Right lobe of liver (tissue), 6 donors: ENCODE measurements at places on chromosomes 11 and 22. TPM values are rescaled to one million over a fixed set of nuclear protein-coding genes. Genes with fewer than 3 reads are reported as not detected.

- no peak for DNase-seq
Measured at GRCh38 chr22:29951791-29952413, 68.9 kb downstream of the MTMR3 start.

Gene SEPTIN3
- total RNA-seq = not detected

Gene BATF2
- total RNA-seq = 2.3 TPM

Gene PAFAH1B2
- 32.2 TPM for total RNA-seq

- DNase-seq = peak; percentile 71
Measured at GRCh38 chr22:28009272-28009827, 90.3 kb upstream of the PITPNB start.

Gene RFPL1
- total RNA-seq = 0.35 TPM

- DNase-seq = no peak
Measured at GRCh38 chr11:15836795-15837194, 519.6 kb downstream of the SOX6 start.

Gene CECR2
- total RNA-seq = 12.3 TPM

Gene ANGPTL5
- total RNA-seq = not detected

Gene SMPD1
- 46.4 TPM for total RNA-seq

DNA sequence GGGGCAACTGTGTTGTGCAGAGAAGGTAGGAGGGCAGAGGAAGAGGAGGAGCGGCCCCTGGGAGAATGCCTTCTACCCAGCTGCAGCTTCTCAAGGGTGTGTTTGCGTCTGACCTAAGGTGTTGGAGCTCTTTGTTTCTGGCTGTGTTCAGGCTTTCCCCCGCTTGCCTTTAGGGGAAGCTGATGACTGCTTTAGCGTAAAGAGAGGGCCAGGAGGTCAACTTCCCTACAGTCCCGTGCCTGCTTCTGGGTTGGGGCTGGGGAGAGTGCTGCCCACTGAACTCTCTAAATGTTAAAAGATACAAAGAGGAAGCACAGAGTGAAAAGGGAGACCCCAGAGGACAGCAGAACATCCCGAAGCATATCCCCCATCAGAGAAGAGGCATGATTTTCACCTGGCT is 99.2 kb downstream of the PTPRJ start:
- no peak for DNase-seq

Gene ANO5
- total RNA-seq = 3.8 TPM

DNA sequence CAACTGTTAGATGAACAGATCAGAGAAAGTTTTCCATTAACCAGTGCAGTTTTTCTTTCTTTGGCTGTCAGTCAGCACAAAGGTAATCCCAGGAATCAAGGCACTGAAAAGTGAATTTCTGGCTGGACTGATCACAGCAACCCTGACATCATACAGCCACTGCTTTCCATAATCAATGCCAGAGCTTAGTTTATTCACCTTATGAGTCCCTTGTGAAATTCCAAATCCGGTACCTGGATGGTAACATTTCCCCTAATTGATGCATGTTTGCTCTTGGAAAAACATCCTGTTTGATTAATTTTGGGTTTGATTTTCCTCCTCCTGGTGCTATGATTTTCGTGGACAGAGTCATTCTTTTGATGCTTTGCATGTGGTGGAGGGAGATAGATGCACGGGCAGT is 319.8 kb downstream of the INSC start:
- no peak for DNase-seq

GRCh38 chr22:18121506-18121905 is 10.9 kb downstream of the TUBA8 start:
- DNase-seq = no peak

- no peak for DNase-seq
Measured at GRCh38 chr11:27688076-27688475, 12.2 kb downstream of the BDNF start.

Gene KRTAP5-2
- not detected for total RNA-seq

DNA sequence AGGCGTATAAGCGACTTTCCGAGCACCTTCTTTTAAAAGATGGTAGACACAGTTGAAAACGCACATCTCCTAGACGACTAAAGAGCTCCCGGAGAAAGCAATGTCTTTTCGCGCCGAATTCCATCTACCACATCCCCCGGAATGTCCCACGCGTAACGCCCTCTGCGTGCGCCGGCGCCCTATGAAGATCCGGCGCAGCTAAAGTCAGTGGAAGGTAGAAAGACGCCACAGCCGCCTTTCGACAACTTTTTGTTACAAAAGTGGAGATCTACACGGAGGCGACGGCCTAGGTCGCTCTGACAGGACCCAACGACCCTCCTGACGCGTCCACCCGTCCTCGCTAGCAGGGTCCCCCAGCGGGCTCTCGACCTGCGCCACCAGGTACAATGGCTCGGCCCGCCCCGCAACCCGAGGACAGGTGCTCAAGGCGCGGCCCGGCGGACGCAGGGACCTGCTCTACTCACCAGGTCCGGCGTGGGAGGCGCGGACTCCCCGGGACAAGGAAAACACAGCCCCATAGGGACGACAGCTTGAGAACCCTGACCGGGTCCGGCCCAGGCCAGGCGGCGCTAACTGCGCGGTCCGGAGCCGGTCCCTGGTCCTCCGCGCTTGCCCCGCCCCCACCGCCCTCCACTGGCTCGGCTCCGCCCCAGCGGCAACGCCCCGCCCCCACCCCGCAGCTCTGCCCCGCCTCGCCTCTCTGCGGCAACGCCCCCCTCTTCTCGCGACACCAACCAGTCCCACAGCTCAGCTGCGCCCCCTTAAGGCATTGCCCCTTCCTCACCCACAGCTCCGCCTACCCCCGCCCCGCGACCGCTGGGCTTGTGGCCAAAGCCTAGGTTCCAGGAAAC is at the start of gene SVIP:
Gene SVIP (minus strand): TSS at position 571 of the 851 bp plus-strand sequence. CDS start 53 bp downstream, at position 518.
- DNase-seq = peak; percentile 99

DNA sequence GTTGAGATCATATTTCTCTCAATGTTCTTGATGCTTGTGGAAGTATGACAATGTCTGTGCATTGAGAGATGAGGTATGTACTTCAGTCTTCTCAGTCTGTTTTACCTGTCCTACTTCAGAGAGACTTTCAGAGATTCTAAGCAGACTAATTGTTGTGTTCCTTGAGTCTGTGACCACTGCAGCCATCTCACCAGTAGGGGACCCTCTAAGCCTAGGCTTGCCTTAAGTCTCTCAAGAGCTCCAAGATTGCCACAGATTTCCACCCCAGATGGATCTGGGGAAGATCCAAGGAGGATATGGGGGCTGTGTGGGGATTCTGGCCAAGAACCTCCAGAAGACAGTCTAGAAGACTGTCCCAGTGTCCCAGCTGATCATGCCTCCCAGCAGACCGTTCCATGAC is 179.9 kb upstream of the PLET1 start:
- no peak for DNase-seq

- no peak for DNase-seq
Measured at GRCh38 chr22:17772249-17772957, 1.9 kb downstream of the BID start.

GRCh38 chr11:3166268-3167142 is 1.4 kb upstream of the OSBPL5 start:
- DNase-seq = no peak

- DNase-seq = peak; percentile 87
Measured at GRCh38 chr11:19595840-19596751, 116.5 kb upstream of the NAV2 start.

DNA sequence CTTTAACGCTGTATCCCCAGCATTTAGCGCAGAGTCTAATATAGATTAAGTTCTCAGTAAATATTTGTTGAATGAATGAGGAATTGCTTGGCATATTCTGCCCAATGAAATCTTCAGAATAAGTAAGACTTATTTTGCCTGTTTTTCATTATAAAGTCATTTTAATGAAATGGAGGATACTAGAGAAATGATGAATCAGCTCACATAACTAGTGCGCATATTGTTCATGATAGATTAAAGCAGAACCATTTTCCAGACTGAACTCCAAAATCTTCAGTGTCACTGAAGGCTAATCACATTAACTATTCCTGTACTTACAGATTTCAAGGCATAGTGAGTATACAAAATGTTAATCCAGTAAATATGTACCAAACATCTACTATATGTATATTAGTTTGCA is 29.6 kb downstream of the ACER3 start:
- DNase-seq = no peak

Gene MYEOV
- total RNA-seq = not detected

GRCh38 chr11:47651818-47652469 is 9.6 kb upstream of the MTCH2 start:
- no peak for DNase-seq
